CD4-positive, alpha-beta memory T cell (primary cell): ENCODE measurements at places on chromosomes 5 and 9. TPM values are rescaled to one million over a fixed set of nuclear protein-coding genes. Genes with fewer than 3 reads are reported as not detected.

DNA sequence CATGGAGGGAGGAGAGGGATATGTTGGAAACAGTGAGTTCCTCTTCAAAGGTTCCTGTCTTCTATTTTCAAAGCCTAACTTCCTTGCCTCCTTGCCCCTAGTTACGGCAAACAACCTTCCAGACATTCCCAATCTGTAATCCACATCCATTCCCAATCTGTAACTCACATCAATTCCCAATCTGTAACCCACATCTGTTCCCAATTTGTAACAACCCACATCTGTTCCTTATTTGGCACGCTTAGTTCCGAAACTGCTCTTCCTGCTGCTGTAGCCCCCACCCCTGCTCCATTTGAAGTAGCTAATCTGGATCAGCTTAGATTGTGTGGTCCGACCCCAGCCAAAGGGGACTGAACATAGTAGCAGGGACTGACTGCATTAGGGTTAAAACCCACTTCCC lies 23.9 kb upstream of the IDNK start:
- DNase-seq = no peak

DNA sequence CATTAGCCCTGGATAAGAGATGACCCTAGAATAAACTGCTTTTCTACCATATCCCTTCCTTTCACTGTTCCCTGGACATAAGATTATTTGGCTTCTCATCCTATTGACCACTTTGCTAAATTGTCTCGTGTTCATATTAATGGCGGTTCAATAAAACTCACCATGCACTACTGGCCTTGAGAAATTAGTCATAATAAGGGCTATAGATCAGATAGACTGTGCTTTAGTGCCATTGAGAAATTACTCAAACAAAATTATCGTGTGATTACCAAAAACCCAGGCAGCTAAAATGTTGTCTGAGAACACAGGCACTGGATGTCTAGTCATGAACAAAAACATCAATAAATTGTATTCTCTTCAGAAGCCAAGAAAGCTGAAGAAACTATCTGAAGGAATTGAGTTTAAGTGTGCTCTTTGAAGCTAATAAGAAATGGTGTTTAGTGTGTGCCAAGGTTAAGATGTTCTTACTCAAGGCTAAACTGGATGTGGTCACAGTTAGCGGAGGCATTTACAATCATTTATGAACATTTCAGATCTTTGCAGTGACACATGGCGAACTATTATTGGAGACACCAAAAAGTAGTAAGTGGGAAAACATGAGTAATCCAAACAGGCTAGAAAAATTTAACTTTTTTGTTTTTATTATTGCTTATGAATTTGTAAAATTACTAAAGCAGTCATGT lies 460.4 kb upstream of the RORB start:
- DNase-seq = no peak

GRCh38 chr5:106956886-106957285 lies 713.9 kb downstream of the EFNA5 start:
- no peak for DNase-seq

DNA sequence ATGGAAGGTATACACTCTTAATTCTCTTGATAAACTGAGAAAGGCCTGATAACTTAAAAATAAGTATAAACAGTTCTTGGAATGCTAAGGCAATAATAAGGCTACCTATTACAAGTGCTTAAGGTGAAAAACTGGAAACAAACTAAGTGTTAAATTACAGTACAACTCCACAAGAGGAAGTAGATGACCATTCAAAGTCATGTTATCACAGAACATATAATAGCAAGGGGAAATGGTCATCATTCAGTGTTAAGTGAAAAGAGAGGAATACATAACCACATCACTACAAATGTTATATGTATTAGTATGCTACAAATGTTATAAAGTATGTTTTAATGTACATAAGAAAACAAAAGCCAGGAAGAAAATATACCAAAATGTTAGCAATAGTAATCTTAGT lies 135.9 kb downstream of the CCDC192 start:
- no peak for DNase-seq

Gene JADE2
- 276 TPM for total RNA-seq
